ENCODE measurements at places on chromosomes 1 and 21. TPM values are rescaled to one million over a fixed set of nuclear protein-coding genes. Genes with fewer than 3 reads are reported as not detected.

The PLPPR5 gene
- 2.7 TPM for total RNA-seq

The ANGPTL3 gene
- total RNA-seq = not detected

The FAM131C gene
- total RNA-seq = 9.8 TPM

The MAGOH gene
- 48.9 TPM for total RNA-seq

The BCAS2 gene
- total RNA-seq = 70.1 TPM

The TPR gene
- 39.3 TPM for total RNA-seq

The FH gene
- 201 TPM for total RNA-seq

The SDHC gene
- 26.1 TPM for total RNA-seq

The RNU1-4 gene
- under 0.01 TPM for total RNA-seq

The TDRKH gene
- total RNA-seq = 15.6 TPM

All from PC-3 (cell line).